ENCODE measurements at places on chromosomes 5 and 9. TPM values are rescaled to one million over a fixed set of nuclear protein-coding genes. Genes with fewer than 3 reads are reported as not detected.

The WDR38 gene
- total RNA-seq: not detected

The FABP6 gene
- total RNA-seq: not detected

The PTGDS gene
- total RNA-seq: 89.9 TPM

The CCDC180 gene
- 2.5 TPM for total RNA-seq

The GPR150 gene
- total RNA-seq: 0.33 TPM

The SH3RF2 gene
- total RNA-seq: 1.2 TPM

The ZBED3 gene
- 1.0 TPM for total RNA-seq

The LCN15 gene
- not detected for total RNA-seq

The PKD2L2 gene
- total RNA-seq: 0.26 TPM

The OR2Y1 gene
- not detected for total RNA-seq

The TMEFF1 gene
- total RNA-seq: 2.5 TPM

The SLC6A19 gene
- total RNA-seq: not detected
